ENCODE measurements at places on chromosomes 2 and 18.

- peaks cover 2% of the 10 kb centered on the region for H3K36me3 ChIP-seq
- peaks cover 2% of the 10 kb centered on the region for H3K27me3 ChIP-seq
- peaks cover 26% of the 10 kb centered on the region for H3K4me1 ChIP-seq
These were observed 18.1 kb upstream of the SPP2 start for GRCh38 chr2:234032279-234032856.

DNA sequence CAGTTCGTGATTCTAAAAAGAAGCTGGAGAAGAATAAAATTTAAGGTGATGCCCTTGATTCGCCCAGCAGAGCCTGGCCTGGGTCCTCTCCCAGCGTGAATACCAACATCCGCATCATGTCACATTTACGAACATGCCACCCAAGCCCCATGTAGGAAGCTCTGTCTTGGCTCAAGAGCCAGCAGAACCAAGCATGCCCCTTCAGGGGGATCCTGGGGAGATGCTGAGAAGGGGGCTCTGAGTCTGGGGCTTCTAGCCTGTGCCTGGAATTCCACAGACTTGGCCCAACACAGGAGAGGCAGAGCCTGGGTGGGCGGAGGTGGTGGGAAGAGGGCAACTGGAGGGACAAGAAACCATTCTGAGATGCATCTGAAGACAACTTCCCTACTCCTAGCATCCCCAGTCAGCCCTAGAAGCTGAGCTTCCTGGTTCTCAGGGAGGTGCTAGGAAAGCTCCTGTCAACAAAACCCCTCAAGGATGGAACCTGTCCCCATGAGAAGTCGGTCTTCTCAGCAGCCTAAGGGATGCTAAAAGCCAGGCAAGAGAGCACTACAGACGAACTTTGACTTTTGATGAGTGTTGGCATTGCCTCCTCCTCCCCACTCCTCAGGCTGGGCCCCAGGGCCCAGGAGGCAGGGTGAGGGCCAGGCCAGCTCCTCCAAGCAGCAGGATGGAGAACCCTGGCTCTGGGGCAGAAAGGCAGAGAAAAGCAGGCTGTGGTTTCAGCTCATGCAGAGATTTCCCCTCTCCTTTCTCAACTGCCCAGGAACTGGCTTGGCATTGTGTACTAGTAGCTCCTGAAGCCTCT is 57.9 kb downstream of the POLR1A start:
- H3K4me3 ChIP-seq = no peak overlapping the region
- no peaks in the 10 kb centered on the region for H3K4me1 ChIP-seq
- H3K27ac ChIP-seq = no peak overlapping the region
- peaks cover 62% of the 10 kb centered on the region for H3K36me3 ChIP-seq
- no peaks in the 10 kb centered on the region for H3K27me3 ChIP-seq
- DNase-seq = no peak

DNA sequence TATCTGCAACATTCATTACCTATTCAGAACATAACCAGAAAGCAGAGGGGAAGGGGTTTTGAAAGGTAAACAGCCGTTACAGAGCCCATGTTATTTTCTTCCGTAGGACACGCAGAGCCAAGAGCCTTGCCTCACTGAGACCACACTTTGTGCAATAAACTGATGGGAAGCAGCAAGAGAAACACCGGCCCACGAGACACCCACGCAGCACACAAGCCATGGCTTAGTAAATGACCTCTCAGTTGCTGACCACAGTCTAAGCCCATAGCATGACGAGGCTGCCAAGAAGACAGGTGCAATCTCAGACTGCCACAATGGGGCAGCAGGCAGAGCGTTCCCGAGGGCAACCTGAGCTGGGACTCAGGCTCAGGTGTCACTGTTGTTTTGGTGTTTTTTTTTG is 59.6 kb downstream of the CABYR start:
- no peak overlapping the region for H3K27ac ChIP-seq
- no peaks in the 10 kb centered on the region for H3K27me3 ChIP-seq
- H3K4me3 ChIP-seq = no peak overlapping the region
- no peaks in the 10 kb centered on the region for H3K4me1 ChIP-seq
- DNase-seq = no peak

- no peaks in the 10 kb centered on the region for H3K36me3 ChIP-seq
- DNase-seq = no peak
These were observed 154.9 kb downstream of the SATB2 start for GRCh38 chr2:199302851-199303250.

- peaks cover 4% of the 10 kb centered on the region for H3K36me3 ChIP-seq
- H3K4me3 ChIP-seq = no peak overlapping the region
- no peak overlapping the region for H3K27ac ChIP-seq
- DNase-seq = no peak
These were observed 52.2 kb downstream of the CRACDL start for GRCh38 chr2:98883780-98884211.

GRCh38 chr2:195579776-195580555 is 77.1 kb upstream of the SLC39A10 start:
- DNase-seq = no peak
- no peaks in the 10 kb centered on the region for H3K27me3 ChIP-seq
- H3K36me3 ChIP-seq = no peaks in the 10 kb centered on the region
- peaks cover 46% of the 10 kb centered on the region for H3K4me1 ChIP-seq
- peak overlapping the region; percentile 22 for H3K27ac ChIP-seq

- H3K27ac ChIP-seq = no peak overlapping the region
- DNase-seq = no peak
- H3K27me3 ChIP-seq = no peaks in the 10 kb centered on the region
- H3K4me1 ChIP-seq = no peaks in the 10 kb centered on the region
- H3K36me3 ChIP-seq = peaks cover 1% of the 10 kb centered on the region
- no peak overlapping the region for H3K4me3 ChIP-seq
These were observed 266.6 kb upstream of the CYP26B1 start for GRCh38 chr2:72414137-72414760.

DNA sequence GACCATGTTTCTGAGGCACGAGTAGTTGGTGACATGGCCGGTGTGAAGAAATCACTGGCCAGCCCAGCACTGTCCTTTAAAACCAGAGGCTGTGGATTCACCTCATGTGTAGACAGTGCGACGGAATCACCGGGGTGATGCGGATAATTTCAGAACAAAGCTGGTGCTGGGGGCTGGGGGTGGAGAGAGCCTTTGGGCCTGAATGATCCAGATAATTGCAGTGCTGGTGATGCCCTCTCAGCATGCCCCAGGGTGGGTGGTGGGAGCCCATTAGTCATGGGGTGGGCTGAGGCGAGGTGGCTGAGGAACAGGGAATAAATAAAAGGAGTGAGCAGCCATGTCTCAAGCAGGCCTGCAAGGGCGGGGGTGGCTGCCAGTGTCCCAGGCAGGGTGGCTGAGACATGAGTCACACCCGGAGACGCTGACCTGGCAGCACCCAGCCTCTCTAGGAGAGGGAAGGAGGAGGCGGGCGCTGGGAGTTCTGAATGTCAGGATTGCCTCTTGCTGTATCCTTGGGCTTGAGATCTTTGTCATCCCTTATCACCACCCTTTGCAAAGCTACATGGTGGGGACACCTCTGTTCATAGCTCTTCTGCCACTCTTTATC is 151.1 kb upstream of the MSH6 start:
- H3K36me3 ChIP-seq = no peaks in the 10 kb centered on the region
- H3K4me3 ChIP-seq = no peak overlapping the region
- no peaks in the 10 kb centered on the region for H3K27me3 ChIP-seq
- H3K27ac ChIP-seq = no peak overlapping the region

DNA sequence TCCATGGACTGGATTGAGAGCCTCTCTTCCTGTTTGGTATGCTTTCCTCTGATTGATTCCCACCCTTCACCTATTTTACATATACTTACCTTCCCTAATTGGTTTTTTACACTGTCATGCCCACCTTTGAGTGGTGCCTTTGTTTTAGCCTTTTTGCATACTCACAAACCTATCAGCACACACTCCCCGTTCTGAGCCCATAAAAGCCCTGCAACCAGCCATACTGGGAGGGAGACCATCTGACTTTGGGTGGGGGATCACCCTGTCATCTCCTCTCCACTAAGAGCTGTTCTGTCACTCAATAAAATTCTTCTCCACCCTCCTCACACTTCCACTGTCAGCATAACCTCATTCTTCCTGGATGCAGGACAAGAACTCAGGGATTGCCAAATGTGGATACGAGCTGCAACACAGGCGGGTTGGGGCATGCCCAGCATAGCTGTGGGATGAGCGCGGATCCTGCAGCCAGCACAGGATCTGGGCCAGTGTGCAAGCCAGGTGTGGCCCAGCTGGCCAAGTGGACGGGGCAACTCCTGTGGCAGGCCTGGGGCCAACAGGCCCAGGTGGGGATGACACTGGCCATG is 9.4 kb upstream of the MOB1A start:
- peaks cover 3% of the 10 kb centered on the region for H3K27me3 ChIP-seq
- H3K4me3 ChIP-seq = no peak overlapping the region
- peaks cover 17% of the 10 kb centered on the region for H3K4me1 ChIP-seq
- no peaks in the 10 kb centered on the region for H3K36me3 ChIP-seq

- peaks cover 6% of the 10 kb centered on the region for H3K36me3 ChIP-seq
- H3K4me3 ChIP-seq = no peak overlapping the region
- no peaks in the 10 kb centered on the region for H3K27me3 ChIP-seq
- peaks cover 78% of the 10 kb centered on the region for H3K4me1 ChIP-seq
These were observed 26.2 kb downstream of the EPC2 start for GRCh38 chr2:148670773-148671172.
